ENCODE measurements at places on chromosomes 5 and 9.
A peak's percentile ranks its signal among the peaks of the same experiment; 100 is the strongest.

DNA sequence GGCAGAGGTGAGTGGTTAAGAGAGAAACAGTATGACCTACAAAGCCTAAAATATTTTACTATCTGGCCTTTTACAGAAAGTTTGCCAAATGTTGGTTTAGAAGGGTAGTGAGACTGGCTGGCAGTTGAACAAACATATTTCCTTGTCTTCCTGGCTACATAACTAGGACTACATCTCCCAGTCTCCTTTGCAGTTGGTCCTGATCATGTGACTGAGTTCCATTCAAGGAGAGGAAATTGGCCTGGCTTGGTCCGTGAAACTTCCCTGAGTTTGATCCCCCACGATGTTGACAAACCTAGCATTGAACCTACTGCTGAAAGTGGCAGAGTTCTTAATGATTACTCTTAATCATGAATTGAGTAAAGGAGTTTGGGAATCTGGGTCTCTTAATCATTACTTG is 280.8 kb downstream of the SLIT3 start:
- no peak for DNase-seq

DNA sequence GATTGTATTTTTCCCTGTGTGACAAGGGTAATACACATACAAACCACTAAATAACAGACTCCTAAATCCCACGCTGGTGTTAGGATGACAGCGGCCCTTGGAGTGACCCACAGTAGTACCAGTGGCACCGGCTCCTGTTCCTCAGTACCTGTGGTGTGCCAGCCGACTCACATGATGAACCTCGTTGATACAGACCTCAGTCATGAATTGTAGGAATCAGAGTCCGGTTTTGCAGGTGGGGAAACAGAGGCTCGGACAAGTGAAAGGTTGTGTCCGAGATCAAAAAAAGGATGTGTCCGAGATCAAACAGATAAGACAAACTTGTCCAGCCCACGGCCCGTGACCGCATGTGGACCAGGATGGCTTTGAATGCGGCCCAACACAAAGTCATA is 78.0 kb downstream of the AMBP start:
- no peak for DNase-seq

DNA sequence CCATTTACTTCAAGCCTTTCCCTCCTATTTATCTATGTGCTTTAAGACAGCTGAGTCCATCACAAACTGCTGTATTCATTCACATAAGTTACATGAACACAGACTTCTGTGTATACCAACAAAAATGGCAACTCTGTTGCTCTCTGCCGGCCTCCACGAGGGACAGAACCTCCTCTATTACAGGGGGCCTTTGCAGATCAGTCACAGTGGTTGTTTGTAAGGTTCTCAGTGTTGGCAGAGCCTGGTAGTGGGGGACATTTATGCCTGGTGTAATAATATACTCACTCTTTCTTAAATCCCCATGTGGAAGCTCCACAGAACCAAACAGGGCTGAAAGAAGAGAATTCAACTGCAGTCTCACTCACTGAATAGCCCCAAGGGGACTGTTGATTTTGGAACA is 76.5 kb downstream of the SLC1A1 start:
- no peak for DNase-seq

GRCh38 chr5:144778561-144778960 is 607.9 kb downstream of the KCTD16 start:
- no peak for DNase-seq

GRCh38 chr5:135743705-135744411 is 90.6 kb upstream of the SLC25A48 start:
- no peak for DNase-seq

DNA sequence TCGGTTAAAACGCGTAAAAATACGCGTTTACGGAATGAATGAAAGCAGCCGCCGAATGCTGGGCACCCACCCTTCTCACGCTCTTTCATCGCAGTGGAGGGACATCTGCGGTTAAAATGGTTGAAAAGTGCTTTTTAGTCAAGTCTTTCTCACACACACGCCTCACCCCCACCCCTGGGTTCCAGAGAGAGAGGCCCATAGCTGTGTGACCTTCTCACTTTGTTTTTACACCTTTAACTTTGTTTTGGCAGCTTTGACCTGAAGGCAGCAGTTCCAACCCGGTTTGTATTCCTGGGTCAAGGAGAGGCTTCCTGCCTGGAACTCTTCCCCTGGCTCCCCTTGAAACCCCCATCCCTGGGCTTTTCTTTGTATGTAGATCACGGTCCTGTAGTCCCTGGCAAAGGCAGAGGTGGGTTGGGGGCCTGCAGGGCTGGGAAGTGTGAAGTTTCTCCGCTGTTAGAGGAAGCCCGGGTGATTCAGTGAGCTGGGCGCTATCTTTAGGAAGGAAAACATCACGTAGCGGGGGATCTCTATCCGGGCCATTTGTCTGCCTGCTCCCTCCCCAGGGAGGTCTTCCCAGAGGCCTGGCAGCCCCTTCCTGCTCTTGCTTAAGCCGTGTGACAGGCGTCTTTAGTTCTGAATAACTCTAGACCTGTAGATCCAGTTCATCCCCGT is 29.6 kb downstream of the SPRY4 start:
- DNase-seq: no peak

DNA sequence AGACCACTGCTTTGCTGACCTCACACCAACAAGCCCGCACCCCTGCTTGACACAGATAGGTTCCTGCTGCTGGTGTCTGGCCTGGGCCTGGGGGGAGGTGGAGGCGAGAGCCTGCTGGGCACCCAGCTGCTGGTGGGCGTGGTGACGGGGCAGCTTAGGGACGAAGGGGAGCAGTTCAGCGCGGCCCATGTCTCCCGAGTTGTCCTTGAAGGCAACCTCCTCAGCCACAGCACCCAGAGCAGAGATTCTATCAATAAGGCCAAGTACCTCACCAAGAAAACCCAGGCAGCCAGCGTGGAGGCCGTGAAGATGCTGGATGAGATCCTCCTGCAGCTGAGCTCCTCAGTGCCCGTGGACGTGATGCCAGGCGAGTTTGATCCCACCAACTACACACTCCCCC is 313.3 kb downstream of the NR2F1-AS1 start:
- no peak for DNase-seq

DNA sequence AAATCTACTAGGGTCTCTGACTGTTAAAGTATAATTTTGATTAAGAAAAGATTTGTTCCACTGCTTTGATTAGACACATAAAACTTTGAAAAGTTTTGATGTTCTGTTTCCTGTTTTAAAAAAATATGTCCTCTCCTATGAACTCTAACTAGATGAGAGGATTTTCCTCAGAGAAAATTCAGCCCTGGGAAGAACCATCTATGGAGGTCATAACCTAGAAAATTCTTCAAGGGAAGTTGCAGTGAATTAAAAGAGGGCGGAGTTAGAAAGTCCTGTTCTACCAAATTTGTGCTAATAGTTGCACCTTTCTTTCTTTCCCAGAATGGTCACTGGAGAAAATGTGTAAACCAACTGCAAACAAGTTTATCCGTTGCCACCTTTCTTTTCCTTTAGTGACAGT is 27.7 kb downstream of the PIK3R1 start:
- DNase-seq: no peak

DNA sequence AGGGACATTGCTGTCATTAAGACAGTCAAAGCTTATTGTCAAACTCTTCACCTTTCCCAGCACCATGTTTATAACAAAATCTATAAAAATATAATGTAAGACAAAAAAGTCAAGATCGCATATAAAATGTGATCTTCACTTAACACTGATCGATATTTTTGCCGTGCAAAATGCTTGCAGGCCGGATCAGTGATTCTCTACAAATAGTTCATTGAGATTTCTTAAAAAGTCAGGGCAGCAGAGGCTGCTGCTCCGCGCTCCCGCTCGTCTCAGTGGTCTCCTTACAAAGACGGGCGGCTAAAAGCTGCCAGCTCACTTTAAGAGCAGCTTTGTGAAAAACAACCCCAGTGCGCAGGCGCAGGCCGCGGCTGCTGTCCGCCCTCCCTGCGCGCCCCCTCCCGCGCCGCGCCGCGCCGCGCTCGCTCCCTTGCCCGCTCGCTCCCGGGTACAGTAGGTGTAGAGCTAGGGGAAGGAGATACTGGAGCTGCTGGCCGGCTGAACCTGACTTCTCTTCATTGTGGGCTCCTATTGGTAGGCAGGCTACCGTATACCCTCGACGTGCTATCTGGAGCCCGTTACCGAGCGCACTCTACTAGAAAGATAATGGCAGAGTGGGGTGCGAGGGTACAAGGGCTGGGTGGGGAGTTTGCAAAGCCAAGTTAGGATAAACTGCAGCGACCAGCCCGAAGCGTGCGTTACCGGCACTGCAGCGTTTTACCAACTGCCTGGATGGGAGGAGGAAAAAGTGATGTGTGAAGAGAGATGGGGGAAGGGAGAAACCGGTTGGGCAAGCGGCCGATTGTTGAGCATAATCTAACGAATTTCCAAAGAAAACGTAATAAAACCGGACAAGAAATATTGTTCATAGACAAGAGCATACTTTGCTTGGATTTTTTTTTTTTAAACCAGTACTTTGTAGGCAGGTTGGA is at the start of gene ARRDC3:
TSS of gene ARRDC3 (minus strand) at position 291 of the 929 bp plus-strand sequence. CDS start at position 66, 225 bp downstream.
- peak; percentile 97 for DNase-seq

DNA sequence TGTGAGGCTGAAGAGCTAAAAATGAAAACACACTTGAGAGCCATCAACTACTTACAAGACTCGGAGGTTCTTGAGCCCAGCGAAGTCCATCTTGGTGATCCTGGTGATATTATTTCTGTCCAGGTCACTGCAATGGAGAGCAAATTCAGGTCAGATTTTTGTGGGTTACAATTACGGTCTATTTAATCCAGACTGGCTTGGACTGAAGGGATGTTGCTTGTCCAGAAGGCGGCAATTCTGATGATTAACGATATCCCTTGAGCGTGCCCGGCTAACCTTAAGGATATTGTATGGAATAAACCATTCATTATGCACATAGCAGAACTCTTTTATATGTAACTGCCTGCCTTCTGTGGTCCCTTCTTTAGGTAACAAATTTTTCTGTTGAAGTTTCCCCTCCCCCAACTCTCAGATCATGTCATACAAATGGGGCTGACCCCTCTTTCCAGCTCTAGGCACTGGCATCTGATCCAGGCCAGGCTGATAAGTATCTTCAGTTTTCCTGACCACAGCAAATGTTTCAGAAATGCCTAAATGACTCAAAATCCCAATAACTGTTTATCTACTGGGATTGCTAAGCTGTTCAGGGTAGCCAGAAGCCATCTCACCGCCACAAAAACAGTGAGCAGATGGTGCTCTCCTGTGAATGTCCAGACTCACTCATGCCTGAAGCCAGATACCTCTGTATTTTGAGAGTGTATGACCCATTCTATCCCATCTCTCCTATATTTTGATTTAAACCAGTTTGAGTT is 49.4 kb downstream of the SLIT3 start:
- no peak for DNase-seq

DNA sequence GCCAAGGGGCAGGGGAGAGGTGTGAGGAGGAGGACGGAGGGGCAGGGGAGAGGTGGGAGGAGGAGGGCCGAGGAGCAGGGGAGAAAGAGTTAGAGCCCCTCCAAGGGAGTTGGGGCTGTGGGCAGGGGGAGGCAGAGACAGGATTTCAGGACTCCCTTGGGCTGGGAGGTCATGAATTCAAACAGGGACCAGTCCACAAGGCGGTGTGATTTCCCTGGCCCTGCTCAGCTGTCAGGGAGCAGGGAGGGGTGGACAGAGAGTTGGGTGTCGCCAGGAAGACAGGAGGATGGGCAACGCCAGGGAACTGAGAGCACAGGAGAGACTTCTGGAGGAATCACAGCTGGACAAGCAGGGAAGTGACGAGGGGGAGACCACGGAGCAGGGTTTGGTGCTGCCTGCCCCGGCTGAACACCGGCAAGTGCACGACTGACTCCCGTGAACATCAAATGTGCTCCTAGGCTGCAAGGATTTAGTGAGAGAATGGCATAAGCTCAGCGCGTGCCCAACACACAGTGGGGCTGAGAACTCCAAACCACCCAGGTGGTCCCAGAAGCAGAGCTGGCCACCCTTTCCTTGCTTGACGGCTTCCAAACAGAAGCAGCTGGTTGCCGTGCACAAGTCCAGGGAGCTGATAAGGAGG is 17.8 kb upstream of the OLFM1 start:
- DNase-seq: no peak

- no peak for DNase-seq
Measured at GRCh38 chr5:90803876-90804275, 245.3 kb downstream of the ADGRV1 start.

DNA sequence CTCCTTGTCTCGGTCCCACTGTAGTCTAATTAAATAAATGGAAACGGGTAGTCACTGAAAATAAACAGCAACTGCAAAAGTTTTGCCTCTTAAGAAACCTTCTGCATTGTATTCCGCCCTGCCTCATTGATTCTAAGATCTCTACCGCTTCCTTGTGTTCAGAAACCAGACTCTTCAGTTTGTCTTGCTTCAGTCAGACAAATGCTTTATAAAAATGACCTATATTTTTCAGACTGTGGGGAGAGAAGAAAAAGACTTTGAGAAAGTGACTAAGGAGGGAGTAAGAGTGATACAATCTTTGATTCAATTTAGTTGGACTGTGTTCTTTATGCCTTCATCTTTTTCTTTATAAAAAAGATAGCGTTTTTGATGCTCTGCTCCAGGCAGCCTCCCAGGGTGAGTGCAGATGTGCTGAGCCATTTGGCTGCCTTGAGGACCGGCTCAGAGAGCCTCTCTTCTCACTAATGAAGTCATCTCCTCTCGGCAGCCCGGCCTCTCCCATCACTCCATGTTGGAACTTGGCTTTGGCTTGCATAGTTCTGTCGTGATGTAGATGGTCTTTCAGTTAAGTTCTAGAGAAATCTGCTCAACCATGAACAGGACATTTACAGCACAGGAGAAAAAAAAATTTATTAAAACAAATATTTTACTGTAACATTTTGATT is 4.0 kb upstream of the VCAN start:
- DNase-seq: no peak

DNA sequence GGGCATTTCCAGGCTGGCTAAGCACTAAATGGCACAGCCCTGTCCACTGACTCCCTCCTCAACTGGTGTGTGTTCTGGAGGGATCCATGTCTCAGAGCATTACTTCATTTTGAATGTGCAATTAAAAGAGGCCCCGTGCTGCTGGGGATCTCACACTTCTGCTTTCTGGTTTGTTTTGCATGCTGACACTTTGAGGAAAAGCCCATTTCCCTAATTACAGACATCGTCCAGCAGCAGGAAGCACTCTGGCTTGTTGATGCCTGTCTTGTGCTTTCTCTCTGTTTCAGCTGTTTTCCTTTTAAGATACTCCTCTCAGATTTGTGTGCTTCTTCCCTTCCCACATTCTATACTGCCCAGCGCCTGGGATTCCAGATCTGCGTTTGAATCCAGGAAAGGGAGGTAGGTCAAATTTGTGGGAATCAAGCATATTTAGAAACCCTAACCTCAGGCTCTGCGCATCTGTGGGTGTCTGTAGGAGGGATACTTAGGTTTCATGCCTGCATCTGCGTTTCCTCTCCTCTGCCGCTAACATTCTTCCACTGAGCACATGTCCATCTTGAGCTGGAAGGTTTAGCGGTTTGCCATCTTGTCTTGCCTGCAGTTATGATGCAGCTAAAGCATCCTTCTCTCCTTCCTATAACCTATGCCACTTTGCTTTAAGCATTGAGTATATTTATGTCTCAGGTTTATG is 25.7 kb downstream of the SYK start:
- DNase-seq: peak; percentile 47

- DNase-seq: no peak
Measured at GRCh38 chr9:124569942-124570341, 62.7 kb upstream of the NR5A1 start.

All from CD4-positive, alpha-beta T cell treated with Interferon gamma for 1 hour (primary cell).